ENCODE measurements at places on chromosomes 2 and 18.
A peak's percentile ranks its signal among the peaks of the same experiment; 100 is the strongest.

GRCh38 chr18:5961828-5962150 lies 66.5 kb upstream of the TMEM200C start:
- DNase-seq: no peak

- no peak for DNase-seq
Measured at GRCh38 chr18:75790796-75791195, 363.3 kb upstream of the SMIM21 start.

DNA sequence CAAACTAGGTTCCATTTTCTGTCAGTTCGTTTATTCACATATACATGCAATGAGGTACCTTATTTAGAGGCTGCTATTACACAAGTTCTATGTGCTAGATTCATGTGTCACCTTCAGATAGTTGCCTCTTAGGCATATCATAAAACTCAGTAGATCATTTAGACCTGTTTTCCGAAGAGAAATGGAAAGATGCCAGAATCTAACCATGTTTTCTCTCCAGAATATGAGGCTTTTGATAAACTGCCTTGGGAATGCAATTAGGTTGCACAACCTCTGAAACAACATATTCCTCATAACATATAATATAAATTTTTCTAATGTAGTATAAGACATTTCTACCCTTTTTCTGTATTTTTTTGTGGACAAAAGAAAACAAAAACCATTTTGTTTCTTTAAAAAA lies 108.1 kb downstream of the PRPF40A start:
- no peak for DNase-seq

DNA sequence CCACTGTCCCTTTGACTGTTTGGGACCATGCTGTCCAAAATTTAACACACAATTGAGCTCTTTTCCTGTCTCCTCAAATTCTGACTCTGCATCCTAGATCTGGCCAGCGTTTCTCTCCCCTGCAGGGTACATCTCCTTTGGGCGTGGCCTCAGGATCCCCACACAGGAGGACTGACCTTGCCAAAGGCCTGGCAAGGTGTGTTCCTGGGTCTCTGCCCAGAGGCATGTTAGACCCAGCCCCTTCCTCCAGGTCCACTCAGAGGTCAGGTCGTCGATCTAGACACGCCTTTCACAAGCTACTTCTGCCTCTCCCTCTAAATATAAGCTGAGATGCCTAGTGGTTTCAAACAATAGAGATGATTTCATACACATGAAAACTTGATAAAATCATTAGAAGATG lies 45.4 kb upstream of the SMIM21 start:
- no peak for DNase-seq

DNA sequence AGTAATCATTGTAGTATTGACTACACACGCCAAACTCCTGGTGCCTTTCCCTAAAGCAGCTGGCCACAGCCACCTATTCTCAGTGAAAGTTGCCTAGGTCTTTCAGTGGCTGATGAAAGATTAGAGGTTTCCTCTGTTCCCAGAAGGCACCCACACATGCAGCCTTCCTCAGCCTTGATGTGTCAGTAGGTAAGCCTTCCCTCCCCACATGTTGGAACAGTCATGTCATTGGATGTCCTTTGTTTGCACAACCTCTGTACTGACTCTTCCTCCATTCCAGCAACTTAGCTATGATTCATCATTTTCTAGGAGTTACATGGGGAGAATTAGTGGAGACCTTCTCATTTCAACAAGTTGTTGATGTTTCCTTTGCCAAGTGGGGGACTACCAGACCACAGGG lies 630.8 kb upstream of the SLC39A10 start:
- no peak for DNase-seq

GRCh38 chr2:11932048-11932512 lies 185.6 kb downstream of the LPIN1 start:
- no peak for DNase-seq

- DNase-seq: peak; percentile 12
Measured at GRCh38 chr18:42113529-42114191, 158.6 kb downstream of the PIK3C3 start.

DNA sequence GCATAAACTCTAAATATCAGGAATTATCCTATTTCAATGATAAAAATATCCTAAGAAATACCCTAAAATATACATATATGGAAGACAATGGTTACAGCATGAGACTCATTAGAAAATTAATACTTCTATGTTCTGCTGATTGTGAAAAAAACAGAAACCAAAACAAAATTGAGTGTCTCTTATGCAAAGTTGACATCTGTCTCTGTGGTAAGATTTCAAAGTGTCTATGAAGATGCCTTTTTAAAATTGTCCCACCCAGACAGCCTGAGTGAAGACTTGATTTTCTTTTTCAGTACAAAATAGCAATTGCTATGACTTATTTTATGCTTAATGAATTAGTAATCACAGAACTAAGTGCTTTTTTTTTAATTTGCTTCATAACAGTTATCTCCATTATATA lies 1368.4 kb upstream of the LRRTM1 start:
- peak; percentile 6 for DNase-seq

DNA sequence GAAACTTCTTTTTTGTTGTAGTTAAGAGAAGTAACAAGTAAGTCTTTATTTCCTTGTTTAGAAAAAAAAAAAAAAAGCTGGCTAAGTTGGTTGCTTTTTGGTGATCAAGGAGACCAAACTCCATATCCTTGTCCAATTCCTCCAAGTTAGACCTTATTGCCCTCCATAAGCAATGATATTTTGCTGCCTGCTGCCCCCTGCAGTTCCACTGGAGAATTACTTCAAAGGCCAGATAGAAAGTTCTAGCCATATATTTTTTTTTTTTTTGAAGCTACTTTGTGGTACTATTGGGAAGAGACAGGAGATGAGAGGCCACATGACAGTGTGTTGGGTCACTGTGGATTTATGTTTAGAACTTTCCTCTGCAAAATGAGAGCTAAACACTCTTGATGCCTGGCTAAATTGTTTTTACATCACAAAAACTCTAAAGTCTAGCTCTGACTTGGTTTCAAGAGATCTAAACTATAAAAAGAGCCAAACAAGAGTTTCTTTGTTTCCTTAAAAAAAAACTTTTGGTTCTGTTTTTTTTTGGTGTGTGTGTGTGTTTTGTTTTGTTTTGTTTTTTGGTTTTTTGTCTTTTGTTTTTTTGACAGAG lies 80.7 kb upstream of the RASGRP3 start:
- peak; percentile 30 for DNase-seq

DNA sequence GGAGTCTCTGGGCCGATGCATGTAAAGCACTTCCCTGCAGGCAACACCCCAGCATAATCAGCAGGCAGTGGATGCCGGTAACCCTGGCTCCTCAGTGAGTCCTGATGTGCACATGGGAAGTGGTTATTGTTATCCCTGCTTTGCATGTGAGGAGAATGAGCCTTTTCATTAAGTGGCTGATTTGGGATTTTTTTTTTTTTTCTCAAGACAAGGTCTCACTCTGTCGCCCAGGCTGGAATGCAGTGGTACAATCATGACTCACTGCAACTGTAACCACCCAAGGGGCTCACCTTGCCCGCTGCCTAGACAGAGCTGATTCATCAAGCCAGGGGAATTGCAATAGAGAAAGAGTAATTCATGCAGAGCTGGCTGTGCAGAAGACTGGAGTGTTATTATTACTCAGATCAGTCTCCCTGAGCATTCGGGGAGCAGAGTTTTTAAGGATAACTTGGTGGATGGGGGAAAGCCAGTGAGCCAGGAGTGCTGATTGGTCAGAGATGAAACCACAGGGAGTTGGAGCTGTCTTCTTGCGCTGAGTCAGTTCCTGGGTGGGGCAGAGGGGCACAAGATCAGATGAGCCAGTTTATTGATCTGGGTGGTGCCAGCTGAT lies 95.4 kb downstream of the SOCS6 start:
- DNase-seq: no peak

DNA sequence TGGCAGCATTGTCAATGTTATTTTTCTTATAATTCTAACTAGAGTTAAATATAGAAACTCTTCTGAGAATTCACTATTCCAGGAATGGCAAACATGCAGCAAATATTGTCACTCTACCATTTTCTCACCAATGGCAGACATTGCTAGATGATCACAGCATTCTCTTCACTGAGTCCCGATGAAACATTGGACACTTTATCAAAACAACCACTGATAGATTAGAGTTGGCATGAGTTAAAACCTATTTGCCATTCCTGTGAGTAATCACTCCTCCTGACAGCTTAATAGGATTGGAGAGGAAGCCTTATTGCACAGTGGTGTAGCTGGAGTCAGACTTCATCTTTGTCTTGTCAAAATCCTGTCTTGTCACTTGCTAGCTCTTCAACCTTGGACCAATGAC lies 163.9 kb upstream of the THUMPD2 start:
- DNase-seq: no peak

GRCh38 chr2:217538719-217539118 lies 464.1 kb downstream of the TNS1 start:
- DNase-seq: peak; percentile 25

DNA sequence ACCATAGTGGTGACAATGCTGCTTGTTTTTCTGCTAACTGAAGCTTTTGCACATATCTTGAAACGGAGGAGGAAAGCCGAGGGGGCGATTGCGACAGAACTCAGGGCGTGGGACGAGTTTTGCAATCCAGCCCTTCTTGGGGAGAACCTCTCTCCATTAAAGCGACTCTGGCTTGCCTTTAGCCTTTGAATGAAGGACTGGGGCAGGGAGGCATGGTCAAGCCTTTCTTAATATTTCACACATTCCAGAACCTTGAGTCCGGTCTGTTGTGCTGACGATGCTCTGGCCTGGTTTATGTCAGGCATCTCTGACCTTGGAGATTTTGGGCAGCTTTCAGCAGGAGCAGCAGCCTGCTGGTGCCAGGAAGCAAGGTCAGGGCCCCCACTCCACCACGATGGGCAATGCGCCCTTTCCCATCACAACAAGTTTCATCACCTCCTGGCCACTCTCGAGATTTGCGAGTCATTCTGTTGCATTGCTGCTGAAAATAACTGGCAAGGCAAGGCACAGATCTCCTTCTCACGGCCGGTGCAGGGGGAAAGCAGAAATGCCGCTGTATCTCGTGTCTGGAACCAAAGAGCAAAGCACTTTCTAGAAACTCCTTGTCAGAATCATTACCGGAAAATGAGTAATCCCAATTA lies 10.8 kb downstream of the EMILIN2 start:
- DNase-seq: peak; percentile 46

DNA sequence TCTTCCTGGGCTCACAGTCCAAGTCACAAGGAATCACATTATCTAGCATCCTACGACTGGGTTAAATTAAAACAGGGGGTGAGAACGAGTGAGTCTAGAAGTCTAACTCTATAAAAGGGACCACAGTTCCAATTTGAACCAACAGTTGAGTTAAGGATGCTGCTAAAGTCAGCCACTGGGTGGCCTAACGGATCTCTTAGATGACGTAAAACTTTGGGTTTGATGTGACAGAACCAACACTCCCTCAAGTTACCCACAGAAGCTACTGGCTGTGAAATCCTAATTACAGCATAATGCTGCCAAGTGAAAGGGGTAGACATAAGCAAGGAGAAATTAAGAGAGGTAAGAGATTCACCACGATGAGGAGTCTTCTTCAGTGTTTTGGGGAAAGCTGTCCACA lies 32.7 kb upstream of the RUFY4 start:
- DNase-seq: no peak

DNA sequence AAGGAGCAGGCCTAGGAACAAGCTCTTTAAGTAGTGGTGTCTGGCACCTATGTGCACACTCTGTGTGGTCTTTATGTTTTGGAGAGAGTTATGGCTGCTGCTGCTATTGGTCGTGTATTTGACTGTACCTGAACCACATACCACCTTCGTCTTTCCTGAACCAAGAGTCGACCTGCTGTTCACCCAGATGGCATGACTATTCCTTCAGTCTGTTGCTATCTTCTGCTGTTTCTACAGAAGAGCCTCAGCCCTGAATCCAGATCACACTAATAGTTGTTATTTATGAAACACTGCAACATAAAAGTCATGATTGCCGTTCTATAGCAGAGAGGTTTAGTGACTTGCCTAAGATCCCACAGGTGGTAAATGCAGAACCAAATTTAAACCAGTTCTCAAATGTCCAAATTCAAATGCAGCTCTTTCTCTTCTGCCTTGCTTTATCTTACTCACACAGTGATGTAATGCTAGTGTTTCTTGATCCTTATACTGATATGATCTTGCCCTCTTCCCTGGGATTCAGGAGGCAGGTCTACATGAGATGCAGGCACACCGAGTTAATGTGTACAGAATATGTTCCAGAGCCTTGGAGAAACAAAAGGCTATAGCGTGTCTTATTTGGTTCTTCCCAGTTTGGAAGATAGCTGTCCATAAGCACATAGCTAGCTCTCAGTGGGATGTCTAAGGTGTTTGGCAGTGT lies 122.1 kb upstream of the FOSL2 start:
- DNase-seq: no peak

DNA sequence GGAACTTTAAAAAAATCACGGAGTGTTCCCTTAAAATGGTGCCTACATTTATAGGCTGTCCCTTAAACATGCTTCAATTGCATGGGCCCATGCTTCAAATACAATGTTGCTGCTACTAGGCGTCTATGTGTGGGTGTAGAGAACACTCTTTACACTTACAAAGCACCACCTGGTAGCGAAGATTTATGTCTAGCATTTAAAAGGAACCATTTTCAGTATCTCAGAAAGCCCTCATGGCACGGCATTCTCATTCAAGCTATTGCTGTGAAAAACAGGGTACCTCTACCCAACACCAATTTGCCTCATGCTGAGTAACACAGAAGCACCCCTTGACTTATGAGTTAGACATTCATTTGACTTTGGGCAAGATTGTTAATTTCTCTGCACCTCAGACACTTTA lies 112.9 kb upstream of the CNTNAP5 start:
- DNase-seq: no peak

DNA sequence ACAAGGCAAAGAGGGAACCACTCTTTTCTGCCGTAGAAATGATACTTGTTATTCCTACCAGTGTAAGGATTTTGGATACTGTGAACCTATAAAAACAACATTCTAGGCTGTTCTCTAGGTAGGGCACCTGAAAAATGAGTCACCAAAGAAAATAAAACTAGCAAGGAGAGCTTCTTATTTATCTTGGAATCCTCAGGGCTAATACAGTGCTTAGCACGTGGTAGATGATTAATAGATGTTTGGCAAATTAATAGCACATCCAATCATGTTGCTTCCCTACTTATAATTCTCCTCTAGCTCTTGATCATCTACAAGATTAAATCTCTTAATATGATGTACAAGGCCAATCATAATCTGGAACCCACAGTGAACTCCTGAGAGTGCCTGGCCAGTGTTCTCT lies 73.1 kb downstream of the AAK1 start:
- no peak for DNase-seq

DNA sequence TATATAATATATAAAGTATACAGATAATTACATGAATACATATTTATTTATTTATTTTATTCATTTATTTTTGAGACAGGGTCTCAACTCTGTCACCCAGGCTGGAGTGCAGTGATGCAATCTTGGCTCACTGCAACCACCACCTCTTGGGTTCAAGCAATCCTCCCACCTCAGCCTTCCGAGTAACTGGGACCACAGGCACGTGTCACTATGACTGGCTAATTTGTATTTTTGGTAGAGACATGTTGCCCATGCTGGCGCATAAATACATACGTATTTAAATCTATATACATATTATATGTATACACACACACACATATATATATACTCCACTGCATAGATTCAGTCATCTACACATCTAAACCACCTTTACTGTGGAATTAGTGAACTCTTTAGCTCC lies 20.6 kb upstream of the NDUFV2 start:
- DNase-seq: no peak

- no peak for DNase-seq
Measured at GRCh38 chr2:233242231-233242927, 9.1 kb upstream of the ATG16L1 start.

All from lung (tissue), 17 donors.